Activated CD8-positive, alpha-beta memory T cell treated with anti-CD3 and anti-CD28 coated beads for 4 hours (primary cell): ENCODE measurements at places on chromosomes 2 and 18.

- DNase-seq = no peak
Observed at GRCh38 chr2:207969249-207969648, 56.1 kb downstream of the PLEKHM3 start.

GRCh38 chr18:4241090-4241617, 214.0 kb downstream of the DLGAP1 start:
- DNase-seq = no peak

DNA sequence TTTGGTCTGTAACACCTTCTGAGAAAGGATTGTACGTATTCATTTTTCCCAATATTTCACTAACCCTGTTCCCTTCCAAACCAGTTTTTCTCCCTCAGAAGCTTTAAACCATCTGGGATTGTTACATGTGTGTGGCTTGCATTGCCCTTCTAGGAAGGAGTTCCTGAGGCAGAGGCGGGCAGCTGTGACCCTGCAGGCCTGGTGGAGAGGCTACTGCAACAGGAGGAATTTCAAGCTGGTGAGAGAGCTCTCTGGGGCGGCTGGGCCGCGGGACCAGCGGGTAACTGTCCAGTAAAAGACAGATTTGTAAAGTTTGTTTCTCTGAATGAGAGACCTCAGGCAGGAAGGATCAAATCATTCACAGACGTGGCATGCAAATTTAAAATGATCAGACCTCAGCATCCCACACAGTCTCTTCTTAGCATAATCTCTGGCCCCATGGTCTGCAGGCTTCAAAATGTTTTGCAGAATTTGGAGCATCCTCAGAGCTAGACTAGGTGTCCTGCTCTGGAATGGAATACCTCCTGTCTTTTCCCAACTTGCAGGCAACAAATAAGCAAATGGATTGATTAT, 40.2 kb upstream of the GPR17 start:
- no peak for DNase-seq

DNA sequence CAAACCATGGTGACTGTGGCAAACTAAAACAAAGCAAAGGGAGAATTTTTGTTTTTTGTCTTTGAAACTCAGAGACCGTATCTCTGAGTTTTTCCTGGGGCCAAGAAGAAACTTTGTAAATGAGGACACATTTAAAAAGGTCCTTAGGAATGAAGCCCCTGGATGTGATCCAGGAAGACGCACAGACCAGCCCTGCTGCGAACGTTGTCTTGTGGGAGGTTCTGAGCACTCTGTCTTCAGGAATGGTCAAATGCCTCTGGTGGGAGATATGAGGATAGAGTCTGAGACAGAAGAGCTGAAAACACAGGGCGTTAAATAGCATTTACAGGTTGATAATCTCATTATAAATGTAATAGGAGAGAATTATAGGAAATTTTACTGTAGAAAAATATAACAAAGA, 893.5 kb upstream of the KLHL29 start:
- DNase-seq = no peak

- no peak for DNase-seq
Observed at GRCh38 chr2:188678882-188679281, 295.3 kb upstream of the COL3A1 start.

DNA sequence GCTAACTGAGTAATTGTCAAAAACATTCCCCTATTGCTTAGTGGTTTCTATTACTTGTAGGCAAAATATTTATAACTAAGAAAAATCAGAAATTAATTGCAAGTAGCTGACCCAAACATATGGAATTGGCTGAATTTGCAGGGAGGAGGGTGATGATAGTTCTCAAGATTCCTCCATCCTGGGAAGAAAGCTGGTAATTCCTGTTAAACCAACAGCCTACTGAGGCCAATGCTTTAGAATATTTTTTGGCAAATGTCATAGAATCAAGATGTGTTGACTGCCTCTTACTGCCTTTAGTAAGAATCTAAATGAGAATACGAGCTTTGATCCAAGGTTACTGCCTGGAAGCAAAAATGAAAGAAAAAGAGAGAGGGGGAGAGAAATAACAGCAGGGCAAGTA, 120.0 kb downstream of the COL6A3 start:
- DNase-seq = no peak

DNA sequence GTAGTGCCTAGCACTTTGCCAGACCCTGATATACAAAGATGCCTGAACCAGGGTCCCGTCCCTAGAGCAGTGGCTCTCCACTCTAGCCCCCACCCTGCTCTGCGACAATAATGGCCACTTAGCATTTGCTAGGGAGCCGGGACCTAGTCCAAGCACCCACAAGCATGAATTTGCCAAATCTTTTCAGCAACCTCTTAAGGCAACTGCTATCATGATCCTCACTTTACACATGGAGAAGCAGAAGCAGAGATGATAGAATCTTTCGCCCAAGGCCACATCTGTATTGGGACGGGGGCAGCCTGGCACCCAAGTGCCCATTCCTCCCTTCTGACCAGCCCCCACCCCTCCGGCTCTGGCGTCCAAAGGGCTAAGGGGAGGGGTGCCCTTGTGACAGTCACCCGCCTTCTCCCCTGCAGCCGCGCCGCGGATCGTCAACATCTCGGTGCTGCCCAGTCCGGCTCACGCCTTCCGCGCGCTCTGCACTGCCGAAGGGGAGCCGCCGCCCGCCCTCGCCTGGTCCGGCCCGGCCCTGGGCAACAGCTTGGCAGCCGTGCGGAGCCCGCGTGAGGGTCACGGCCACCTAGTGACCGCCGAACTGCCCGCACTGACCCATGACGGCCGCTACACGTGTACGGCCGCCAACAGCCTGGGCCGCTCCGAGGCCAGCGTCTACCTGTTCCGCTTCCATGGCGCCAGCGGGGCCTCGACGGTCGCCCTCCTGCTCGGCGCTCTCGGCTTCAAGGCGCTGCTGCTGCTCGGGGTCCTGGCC, 13.0 kb downstream of the SIGLEC15 start:
- no peak for DNase-seq

DNA sequence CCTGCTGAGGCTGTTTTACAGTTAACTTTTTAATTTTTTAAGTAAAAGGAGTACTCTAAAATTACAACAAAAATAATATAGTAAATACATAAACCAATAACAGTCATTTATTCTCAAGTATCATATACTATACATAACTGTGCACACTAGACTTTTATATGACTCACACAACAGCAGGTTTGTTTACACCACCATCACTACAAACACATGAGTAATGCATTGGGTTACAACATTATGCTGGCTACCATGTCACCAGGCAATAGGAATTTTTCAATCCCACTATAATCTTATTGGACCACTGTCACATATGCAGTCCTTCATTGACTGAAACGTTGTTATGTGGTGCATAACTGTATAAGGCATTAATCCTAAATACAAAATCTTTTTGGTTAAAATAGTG, 42.5 kb downstream of the RASGRP3 start:
- DNase-seq = no peak

DNA sequence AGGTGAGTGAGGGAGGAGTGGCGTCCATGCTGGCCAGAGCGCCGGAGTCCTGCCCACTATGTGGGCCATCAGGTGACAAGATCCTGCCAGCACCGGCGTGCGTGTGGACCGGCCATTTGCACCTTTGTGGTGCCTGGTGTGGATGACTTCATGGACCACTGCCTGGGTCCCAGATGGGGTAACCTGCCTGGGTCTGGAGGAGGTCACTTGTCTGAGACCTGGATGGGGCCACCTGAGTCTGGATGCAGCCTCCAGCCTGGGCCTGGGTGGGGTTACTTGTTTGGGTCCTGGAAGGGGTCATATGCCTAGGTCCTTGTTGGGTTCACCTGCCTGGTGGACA, 299.6 kb downstream of the NDUFA10 start:
- no peak for DNase-seq

GRCh38 chr18:1017227-1018058, 112.8 kb downstream of the ADCYAP1 start:
- no peak for DNase-seq

DNA sequence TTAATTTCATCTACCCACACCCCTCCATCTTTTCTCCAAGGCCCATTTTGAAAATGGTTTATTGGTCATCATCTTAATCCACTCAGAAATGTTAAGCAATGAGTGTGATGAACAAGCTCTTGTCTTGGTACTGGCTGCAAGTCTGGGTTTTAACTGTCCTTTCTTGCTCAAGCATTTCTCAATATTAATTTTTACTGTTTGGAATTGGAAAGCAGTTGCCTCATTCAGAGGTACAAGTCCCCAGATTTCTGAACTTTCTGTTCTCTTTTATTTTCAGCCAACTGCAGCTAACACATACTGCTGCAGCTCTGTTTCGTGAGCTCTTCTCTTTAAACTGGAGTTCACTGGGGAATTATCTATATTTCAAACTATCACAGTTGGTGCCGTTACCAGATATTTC, 99.4 kb upstream of the TEX51 start:
- no peak for DNase-seq
